ENCODE measurements at places on chromosomes 7 and 10.

DNA sequence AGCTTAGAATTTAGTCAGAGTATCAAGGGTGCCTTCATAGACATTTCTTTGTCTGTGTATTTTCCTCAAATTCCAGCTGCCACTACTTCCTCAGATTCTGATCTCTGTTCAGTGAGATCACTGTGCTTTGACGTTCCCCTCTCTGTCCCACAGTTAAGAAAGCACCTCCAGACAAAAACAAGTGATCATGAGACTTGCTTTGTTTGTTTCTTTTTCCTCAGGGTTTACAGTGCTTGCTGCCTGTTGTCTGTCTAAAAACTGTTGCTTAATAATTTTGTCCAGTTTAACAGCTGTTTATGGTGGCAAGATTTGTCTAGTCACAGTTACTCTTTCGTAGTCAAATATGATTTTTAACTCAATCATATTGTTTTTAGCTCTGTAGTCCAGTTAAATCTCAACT lies 29.1 kb downstream of the TRUB1 start:
- no peak for DNase-seq

DNA sequence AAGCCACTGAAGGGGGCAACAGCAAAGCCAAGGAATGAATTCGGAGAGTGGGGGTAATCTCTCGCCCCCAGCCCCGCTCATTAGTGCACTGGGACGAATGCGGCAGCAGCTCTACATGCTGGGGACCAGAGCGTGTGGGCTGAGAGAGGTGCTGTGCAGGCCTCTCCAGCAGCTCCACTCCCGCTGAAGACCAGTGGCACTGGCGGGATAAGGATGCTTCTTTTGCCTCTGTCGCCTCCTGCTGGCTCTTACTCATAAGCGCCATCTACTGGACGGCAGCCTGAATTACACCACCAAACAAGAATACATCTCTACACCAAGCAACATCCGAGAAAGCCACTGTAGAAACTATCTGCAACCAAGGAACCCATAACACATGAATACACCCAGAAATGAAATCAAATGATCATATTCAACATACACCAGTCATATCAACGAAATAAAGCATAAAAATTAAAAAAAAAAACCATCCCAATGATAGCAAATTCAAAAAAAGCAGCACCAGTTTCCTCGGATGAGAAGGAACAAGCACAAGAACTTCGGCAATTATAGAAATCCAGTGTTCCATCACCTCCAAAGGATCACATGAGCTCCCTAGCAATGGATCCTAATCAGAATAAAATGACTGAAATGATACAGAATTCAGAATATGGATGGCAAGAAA lies 79.0 kb upstream of the TMEM168 start:
- DNase-seq, result peak; percentile 5

DNA sequence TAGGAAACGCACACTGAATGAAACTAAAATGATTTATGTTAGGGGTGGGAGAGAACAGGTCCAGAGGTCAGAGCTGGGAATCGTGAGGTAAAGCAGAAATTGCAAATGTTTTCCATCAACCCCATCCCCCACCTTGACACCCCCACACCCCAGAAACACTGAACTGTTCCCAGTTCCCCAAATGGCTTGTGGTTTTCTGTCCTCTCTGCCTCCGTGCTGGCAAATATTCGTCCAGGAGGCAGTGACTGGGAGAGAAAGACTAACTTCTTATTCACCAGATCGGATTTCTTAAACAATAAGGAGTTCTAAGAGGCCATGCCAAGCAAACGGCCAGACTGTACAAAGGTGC lies 730 bp upstream of the RASSF4 start:
- DNase-seq, result no peak

- no peak for DNase-seq
These were observed 151.8 kb downstream of the KCNMA1 start for GRCh38 chr10:77485847-77486246.

DNA sequence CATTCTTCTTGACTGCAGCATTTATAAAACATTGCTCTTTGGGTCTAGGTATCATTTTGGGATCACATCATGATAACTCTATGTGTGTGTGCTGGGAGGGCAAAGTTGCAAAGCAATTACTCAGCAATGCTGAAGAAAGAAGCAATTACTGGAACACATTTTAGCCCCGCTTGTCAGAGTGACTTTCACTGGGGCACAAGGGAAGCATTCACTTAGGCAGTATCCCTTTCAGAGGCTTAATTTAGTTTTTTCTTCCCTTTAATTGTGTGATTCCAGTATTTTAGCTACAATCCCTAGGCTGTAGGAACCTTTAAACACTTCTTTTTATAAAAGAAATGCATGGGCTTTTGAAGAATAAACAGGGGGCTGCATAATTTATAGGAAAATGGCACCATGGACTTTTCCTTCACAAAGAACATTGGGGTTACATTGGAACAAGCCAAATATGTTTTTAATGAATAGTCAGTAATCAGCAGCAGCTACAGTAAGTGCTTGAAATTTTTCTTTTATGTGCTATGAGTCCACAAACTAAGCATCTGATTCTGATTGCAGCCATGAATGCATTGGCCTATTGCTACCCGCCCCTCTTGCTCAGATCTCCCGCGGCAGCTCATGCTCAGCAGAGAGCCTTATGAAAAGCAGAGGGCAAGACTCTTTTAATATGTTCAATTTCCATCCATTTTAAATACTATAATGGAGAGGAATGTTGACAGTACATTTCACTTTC lies 51.2 kb upstream of the NXPH1 start:
- DNase-seq, result no peak

GRCh38 chr7:137915266-137915665 lies 68.5 kb upstream of the DGKI start:
- no peak for DNase-seq

GRCh38 chr10:27450225-27450624 lies 53.9 kb upstream of the RAB18 start:
- no peak for DNase-seq

DNA sequence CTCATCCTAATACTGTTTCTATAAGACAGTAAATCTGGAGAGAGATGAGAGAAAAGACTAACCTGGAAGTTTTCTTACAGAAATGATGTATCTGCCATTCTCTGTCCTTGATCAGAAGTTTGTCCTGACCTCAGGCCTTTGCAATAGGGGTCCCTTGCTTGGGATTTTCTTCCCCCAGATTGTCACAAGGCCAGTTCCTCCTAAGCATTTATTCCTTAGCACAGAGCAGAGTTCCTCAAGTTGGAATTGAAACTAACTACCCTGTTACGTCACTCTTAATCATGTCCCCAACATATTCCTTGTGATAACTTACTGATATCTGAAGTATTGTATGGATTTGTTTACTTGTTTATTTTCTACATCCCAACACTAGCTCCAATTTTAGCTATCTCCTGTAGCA lies 202.1 kb downstream of the COBL start:
- DNase-seq, result no peak

DNA sequence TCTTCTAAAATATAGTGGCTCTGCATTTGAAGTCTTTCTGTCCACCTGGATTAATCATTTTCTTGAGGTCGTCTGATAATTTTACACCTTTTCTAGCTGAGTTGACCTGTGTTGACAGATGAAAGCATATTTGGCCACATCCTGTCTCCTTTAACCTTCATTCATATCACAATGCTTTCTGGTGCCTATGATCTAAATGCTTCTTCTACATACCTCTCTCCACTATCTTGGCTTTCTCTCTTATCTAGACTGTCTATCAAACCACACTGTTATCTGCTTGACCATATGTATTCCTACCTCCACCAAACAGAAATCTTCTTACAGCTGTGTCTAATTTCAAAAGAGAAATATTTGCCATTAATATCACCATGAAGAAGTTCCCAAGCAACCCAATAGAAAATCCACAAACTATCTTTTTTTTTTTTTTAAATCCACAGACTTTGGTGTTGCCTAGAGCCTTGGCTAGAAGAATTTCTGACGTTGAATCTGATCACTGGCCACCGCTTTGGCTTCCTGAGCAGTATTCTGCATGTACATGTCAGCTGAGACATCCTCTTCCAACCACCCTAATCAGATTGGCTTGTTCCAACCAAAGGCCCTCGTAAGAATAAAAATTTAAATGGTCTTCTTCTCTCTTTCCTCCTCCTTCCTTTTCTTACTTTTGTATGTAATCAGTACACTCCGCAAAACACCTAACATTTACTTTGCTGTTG lies 66.3 kb upstream of the SP4 start:
- no peak for DNase-seq

GRCh38 chr10:129280908-129281586 lies 186.0 kb upstream of the MGMT start:
- no peak for DNase-seq

- no peak for DNase-seq
These were observed 10.9 kb downstream of the ANLN start for GRCh38 chr7:36400606-36401005.

DNA sequence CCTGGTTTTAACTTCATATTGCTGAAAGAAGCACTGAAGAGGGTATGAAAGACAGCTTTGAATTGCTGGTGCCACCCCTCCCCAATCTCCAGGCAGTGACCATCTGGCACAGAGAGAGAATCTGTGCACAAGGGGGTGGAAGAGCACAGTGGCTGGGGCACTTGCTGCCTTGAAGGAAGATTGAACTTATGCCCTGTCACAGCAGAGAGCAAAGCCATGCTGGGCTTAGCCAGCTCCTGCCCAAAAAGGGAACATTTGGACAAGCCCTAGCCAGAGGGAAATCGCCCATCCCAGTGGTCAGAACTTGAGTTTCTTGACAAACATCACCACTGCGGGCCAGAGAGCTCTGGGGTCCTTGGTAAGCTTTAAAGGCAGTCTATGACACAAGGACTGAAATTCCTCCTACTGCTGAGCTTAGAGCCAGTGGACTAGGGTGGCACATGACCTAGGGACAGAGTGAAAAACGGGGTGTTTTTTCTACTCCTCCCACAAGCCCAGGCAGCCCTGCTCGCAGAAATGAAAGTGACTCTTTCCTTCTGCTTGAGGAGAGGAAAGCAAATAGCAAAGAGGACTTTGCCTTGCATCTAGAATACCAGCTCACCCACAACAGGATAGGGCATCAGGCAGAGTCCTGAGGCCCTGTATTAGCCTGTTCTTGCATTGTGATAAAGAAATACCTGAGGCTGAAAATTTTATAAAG lies 257.2 kb downstream of the CTNNA3 start:
- DNase-seq, result no peak

DNA sequence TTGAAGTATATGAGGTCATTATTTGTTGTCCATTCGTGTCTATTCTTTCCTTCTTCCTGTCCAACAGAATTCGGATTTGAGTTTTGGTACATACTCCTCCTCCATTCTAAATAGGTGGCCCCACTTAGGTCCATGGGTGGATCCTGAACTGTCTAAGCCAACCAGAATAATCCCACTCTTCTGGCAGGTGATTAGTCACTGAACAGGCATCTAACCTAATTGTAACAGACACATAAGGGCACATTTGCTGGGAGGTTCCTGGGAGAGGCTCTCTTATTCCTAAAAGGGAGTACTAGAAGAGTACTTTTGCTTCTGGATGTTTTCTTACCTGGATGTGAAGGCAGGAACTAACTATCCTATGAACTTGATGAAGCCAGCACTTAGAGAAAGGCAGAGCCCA lies 16.8 kb downstream of the LRRC72 start:
- DNase-seq, result no peak

DNA sequence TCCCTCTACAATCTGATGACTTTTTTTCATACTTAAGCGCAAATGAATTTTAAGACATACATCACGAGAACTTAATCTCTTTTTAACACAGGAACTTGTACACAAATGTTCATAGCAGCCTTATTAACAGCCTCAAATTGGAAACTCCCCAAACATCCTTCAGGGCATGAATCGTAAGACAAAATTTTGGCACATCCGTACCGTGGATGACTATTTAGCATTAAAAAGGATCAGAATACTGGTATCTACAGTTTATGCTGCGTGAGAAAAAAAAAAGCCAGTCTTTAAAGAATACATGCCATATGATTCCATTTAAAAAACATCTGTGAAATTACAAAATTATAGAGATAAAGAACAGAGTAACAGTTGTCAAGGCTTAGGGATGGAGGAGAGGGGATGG lies 46.8 kb downstream of the PDE1C start:
- DNase-seq, result no peak

DNA sequence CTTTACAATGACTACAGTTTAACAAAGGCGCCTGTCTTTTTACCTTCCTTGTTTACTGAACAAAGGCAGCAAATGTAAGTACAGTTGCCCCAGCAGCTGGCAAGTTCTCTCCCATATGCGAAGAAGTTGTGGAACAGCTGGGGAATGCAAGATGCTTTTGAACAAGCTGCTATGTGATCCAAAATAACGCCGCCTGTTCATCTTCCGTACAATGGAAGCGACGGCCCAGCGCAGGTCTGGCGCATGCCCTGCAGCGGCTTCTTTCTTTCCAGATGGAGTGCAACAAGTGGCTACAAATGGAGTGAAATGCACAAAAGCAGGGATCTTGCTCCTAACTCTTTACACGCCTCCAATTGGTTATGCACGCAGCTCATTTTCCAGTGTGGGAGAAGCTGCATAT lies 97.0 kb upstream of the SVIL start:
- no peak for DNase-seq

- no peak for DNase-seq
These were observed 3.1 kb upstream of the HOXA4 start for GRCh38 chr7:27133409-27134231.

DNA sequence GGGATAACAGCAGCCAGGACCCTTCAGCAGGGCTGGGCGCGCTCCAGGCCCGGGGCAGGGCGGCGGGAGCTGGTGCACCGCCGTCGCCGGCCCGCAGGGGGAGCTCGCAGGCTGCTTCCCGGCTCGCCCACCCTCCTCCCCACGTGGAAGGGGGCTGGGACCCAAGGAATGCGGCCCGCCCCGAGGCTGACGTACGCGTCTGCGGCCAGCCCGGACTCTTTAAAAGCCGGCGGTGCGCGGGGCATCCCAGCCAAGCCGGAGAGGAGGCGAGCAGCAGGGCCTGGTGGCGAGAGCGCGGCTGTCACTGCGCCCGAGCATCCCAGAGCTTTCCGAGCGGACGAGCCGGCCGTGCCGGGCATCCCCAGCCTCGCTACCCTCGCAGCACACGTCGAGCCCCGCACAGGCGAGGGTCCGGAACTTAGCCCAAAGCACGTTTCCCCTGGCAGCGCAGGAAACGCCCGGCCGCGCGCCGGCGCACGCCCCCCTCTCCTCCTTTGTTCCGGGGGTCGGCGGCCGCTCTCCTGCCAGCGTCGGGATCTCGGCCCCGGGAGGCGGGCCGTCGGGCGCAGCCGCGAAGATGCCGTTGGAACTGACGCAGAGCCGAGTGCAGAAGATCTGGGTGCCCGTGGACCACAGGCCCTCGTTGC lies at the start of gene PFKFB3:
PFKFB3 (plus strand) TSS at position 249 of the 647 bp plus-strand sequence; CDS start at position 578, 329 bp downstream.
- DNase-seq, result peak; percentile 86

GRCh38 chr7:100372256-100372655 lies 1.0 kb upstream of the PILRA start:
- no peak for DNase-seq

GRCh38 chr10:106027240-106027639 lies 1137.3 kb downstream of the SORCS1 start:
- DNase-seq, result no peak

- DNase-seq, result no peak
These were observed 177.6 kb upstream of the HDAC9 start for GRCh38 chr7:18317941-18318340.

GRCh38 chr10:5947471-5948207 lies 29.7 kb downstream of the IL15RA start:
- DNase-seq, result no peak

DNA sequence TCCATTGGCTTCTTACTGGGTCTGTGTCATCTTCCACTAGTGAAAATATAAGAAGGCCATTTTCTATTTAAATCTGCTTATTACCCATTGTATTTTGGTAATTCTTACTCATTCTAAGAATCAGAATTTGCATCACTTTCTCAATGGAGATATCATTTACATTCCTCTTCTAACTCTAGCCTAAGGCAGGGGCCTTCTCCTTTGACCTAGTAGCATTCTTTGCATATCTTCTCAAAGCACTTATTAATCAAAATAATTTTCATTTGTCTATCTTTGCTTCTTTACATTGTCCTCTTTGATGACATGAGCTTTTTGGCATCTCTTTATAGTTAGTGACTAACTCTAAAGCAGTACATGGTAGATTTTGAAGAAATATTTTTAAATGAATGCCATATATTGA lies 400.9 kb upstream of the SEMA3D start:
- DNase-seq, result no peak
